Stimulated activated CD8-positive, alpha-beta memory T cell treated with anti-CD3 and anti-CD28 coated beads, Interleukin-4, amount 100 ng/mL, for 1 hour (primary cell): ENCODE measurements at places on chromosomes 6 and 20.

- no peak for DNase-seq
These were observed 807 bp downstream of the TBC1D20 start for GRCh38 chr20:461254-462198.

- DNase-seq: no peak
These were observed 137.8 kb downstream of the CEBPB start for GRCh38 chr20:50328222-50328979.

DNA sequence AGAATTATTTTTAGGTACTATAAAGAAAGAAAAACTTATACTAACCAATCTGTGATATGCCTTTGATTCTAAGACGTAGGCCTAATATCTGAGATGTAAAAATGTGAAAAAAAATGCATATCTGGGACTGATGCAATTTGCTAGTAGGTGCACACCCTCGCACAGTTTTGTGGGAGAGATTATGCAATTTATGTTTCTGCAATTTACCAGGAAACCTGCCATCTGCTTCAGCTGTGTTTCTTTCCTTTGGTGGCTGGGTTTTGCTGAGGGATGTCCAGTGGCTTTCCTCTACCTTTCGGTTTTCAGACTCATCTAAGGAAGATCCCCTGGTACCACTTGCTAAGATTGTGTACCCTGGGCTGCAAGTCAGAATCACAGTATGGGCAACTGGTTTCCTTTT lies 186.9 kb downstream of the ZFP64 start:
- DNase-seq: no peak

DNA sequence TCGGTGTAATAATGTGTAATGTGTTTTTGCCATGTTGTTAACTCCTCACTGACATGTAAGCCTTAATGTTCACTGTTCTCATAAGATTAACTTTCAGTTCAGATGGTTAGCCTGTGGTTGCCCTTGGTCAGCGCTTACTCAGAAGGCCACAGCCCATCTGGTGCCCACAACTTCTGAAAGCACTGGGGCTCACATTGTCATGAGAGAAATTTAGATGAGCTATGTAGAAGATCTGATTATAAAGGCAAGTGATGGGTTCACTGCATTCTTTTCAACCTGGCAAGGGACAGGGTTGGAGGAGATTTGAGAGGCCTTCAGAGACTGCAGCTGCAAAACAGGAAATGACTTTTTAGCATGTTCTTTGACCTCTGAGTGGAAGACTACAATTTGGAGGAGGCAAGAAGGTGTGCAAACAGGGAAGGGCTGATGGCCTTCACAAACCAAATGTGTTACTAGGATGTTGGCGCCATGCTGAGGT lies 242.3 kb upstream of the SUPT3H start:
- no peak for DNase-seq

DNA sequence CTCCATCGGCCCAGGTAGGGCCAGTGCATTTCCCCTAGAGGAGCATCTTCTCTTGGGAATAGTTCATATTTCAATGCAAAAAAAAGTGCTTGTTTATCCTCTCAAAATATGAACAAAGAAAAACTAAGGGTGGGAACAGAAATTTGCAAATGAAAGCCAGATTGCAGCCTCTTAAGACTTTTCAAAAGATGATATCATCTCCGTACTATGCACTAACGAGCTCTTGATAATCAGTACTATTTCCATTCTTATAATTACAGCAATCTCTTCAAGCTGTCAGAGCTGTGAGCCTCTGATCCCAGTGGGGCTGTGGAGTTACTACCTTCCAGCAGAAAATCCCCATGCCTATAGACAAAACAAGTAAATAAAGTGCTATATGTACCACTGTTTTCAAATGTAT lies 77.1 kb downstream of the SOD2 start:
- no peak for DNase-seq
